ENCODE measurements at places on chromosomes 6 and 20. TPM values are rescaled to one million over a fixed set of nuclear protein-coding genes. Genes with fewer than 3 reads are reported as not detected.

Gene HLA-DQB1
- not detected for total RNA-seq

Gene PLAGL2
- total RNA-seq: 14.3 TPM

Gene GJE1
- total RNA-seq: not detected

Gene PRSS35
- 0.08 TPM for total RNA-seq

Gene C20orf202
- total RNA-seq: not detected
